ENCODE measurements at places on chromosomes 5 and 9. TPM values are rescaled to one million over a fixed set of nuclear protein-coding genes. Genes with fewer than 3 reads are reported as not detected.

Gene C9orf43
- 1.2 TPM for total RNA-seq

GRCh38 chr9:97311798-97312500 is 4.5 kb downstream of the CCDC180 start:
- no peak for DNase-seq

DNA sequence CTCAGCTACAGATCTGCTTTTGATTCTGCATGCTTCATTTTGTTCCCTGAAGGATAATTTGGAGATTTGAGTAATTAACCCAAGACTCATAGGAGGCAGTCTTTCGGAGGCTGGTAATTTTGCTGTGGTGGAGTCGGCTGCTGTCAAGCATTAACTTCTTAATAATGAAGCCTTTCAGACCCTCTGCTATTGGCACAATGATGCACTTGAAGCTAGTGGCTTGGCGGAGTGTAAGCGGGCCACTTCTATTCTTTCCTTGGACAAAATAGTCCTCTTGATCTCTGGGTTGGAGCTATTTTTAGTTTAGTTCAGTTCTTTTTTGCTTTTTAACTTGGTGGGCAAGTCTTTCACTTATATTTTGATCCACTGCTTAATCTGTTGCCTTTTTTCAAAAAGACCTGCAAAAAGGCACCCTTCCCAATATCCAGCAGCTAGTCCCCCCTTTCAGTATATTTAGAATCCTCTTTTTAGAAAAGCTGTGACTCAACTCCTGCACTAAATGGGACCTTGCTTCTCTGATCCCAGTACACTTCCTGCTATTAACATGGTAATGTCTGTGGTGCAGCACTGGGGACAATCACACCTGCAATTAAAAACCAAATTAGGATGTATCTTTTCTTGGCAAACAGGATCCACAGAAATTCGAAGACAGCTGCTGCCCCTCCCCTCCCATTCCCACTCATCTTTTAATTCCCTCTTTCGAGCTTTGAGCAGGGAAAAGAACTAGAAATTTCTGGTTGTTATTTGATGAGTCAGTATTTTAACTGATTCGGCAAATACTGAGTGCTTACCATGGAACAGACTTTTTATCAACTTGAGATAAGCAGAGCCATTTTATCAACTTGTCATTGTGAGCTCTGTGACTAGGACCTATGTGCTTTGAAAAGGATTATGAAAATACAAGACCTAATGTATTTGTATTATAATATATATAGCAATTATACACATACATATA is 169.4 kb upstream of the ANKRD55 start:
- no peak for DNase-seq

DNA sequence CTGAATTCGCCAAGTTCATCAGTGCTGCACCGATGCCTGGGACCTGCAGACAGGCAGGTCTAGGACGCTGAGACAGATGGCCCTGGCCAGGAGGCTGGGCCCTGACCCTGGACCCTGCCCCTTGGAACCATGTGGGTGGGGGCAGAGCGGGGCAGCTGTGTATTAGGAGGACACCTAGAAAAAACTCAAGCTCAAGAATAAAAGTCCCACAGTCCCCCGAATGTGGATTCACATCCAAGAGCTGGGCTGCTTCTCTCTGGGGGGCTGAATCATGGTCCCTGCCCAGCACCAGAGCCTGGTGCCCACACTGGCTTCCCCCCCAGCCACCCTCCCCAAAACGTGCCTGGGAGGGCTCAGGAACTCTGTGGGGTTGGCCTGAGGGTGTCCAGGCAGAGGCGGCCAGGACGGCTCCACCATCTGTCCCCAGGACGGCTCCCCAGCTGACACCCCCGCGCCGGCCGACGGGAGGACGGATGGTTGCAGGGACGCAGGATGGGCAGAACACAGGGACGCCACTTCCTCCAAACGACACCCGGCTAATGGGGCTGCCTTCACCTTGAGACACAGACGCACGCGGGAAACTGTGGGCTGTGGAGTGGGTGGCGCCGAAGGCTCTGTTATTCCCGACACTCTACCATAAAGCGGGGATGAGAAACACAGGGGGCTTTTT is 34.9 kb downstream of the EXD3 start:
- DNase-seq = no peak

DNA sequence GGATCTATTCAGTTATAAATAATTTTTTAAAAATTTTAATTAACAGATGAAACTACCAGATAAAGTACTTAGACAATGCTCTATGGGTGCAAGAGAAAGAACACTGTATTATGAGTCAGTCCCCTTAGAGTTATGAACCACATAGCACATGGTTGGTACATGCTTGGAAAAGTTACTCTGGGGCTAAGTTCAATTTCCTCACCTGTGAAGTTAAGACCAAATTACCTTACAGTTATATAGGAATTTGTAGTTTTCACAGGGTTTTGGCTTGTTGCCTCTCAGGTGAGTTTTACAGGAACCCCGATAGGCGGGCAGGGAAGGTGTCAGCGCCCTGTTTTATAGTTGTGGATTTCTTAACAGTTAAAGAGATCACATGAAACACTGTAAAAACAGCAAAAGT is 1.2 kb downstream of the PANK3 start:
- no peak for DNase-seq

DNA sequence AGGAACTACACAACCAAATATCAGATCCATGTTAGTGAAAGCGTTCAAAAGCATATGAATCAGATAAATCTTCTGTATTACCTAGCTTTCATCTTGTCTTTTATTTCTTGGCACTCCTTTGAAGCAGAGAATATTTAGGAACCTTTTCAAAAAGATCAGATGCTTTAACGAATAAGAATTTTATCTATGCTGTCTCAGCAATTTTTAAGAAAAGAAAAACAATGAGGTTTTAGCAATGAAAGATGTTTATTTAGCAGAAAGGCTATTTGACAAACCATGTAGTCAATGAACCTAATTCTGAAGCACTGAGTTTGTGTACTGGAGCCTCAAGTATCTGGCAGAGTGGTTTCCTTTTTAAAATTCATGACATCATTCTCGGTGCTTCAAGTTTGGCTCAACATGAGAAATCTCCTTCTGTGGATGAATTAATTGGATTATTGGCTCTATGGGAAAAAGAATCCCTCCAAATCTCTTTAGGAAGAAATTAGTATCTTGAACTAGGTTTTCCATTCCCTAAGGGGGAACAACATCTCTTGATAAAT is 534.7 kb downstream of the CAAP1 start:
- peak; percentile 2 for DNase-seq

DNA sequence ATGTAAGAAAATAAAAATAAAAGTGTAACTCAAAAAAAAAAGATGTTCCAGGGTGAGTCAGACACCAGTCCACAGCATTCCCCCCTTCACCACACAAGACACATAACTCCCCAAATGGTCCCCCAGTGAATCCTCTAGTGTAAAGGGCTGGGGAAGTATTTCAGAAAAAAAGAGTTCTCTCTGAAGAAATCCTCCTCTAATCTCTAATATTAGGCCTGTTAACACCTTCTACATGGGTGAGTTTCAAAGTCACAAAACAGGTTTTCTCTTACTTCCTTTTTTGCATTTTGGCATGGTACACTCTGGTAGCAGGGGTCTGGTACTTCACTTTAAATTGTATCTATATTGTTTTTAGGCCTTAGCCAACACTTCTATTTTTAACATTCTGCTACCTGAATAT is 28.2 kb downstream of the RNF145 start:
- DNase-seq = no peak

DNA sequence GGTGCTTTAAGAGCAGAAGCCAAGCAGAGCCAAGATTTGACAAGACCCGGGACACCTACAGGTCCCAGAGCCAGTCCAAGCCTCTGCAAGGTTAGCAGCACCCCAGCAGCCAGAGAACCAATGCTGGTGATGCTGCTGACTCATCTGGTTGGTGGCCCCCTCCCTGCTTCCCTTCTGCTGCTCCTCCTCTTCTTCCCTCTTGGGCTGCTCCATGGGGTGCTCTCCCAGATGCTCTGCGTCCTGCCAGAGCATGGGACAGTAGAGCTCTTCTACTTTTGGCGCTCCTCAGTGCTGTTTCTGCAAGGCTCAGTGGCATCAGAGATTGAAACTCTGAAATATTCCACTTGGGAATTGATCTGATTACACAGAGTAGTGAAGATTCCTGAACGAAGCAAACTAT is 76.1 kb upstream of the SAP30L start:
- DNase-seq = no peak

GRCh38 chr9:12464910-12465512 is 228.2 kb upstream of the TYRP1 start:
- no peak for DNase-seq

DNA sequence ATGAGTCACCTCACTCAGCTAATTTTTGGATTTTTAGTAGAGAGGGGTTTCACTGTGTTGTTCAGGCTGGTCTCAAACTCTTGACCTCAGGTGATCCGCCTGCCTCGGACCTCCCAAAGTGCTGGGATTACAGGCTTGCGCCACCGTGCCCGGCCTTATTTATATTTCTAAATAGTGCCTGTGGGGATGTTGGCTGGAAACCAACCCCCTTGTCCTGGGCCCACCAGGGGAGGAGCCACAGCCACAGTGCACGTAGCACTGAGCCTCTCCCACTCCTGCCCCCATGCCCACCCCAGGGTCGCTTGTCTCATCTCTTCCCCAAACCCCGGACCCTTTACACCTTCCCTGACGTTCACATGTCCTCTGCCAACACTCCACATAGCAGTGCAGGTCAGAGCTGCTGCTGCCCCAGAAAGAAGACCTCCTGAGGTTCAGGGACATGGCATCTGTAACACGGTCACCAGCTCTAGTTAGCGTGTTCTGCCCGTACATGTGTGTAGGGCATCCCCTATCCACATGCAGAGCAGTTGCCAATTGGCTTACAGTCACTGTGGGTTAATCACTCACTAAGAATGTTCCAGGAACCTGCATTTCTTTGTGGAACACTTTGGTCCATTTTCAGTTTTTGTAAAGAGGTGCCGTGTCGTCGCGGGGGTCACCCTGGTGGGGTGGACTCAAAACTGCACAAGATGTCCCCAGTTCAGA is 10.2 kb upstream of the MRPS2 start:
- DNase-seq = no peak

Gene LCN12
- total RNA-seq = not detected

- no peak for DNase-seq
These were observed 85.0 kb downstream of the HMHB1 start for GRCh38 chr5:143896966-143897365.

DNA sequence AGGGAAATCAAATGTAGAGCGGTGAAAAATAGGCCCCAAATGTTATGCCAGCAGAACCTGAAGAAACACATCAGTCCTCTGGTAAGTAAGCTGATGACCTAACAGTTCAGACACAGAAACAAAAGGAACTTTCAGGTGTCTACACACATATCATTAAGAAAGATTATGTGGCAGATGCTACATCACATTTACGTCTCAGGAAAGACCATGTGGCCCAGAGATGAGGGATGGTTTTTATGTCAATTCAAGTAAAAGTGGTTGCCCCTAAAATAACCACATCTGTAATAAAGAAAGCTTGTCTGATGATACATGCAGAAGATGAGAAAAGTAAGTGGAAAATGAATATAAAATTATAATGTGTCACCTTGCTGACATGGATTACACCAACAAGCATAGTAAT is 31.4 kb downstream of the GNAQ start:
- DNase-seq = no peak

GRCh38 chr5:14914623-14915260 is 43.2 kb upstream of the ANKH start:
- DNase-seq = no peak

GRCh38 chr5:140145818-140146522 is 20.2 kb downstream of the IGIP start:
- peak; percentile 87 for DNase-seq

DNA sequence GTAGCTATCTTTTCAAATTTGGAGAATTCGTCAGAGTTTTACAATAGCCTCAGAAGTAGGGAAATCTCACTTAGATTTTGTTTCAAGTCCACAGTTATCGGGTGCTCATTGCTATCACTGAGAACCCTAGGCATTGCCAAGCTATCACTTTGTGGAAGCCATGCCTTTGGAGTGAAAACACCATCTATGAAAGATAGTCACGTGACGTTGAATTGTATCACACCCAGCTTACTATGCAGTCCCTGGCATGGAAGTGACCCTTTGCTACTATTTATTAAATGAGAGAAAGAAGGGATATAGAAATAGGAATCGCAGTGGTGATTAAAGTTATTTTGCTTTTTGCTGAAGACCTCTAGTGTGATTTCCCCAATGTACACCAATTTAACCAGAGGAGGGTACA is 97.2 kb downstream of the AOPEP start:
- DNase-seq = no peak

Gene PCDHGB6
- 9.8 TPM for total RNA-seq

Gene SURF6
- 18.8 TPM for total RNA-seq

Gene MORN5
- 0.82 TPM for total RNA-seq

- DNase-seq = no peak
These were observed 167.9 kb downstream of the ARHGEF28 start for GRCh38 chr5:73793911-73794310.

Gene AIF1L
- total RNA-seq = 16.3 TPM

- DNase-seq = no peak
These were observed 282.9 kb upstream of the ATP10B start for GRCh38 chr5:161134956-161135355.

GRCh38 chr5:125043781-125044391 is 297.4 kb upstream of the ZNF608 start:
- no peak for DNase-seq

DNA sequence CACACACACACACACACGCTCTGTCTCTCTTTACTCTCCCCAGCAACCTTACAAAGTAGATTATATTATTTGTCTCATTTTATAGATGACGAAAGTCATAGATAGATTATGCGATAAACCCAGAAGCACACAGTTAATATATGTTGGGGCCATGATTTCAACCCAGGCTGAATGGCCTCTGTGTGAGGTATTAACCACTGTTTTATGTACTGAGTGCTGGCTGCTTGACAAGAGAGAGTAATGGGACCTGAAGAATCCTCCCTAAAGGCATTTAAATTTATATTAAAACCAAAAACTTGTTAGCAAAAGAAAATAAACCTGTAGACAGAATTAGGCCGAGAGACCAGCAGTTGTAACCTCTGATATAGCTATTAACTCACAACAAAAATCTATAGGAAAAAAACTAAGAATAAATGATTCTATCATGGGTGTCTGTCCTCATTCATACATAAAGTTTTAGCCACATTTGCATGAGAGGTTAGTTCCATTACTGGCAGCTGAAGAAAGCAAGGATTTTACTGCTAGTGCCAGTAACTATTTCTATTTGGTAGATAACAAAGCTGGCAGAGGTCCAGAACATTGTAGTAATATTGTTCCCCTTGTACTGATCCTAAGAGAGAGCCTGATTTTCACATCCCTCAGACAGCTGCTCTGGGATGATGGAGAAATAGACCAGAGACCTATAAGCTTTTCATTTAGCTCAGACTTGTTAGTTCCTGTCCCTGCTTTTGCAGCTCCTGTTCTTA is 250.9 kb downstream of the ADGRV1 start:
- no peak for DNase-seq

DNA sequence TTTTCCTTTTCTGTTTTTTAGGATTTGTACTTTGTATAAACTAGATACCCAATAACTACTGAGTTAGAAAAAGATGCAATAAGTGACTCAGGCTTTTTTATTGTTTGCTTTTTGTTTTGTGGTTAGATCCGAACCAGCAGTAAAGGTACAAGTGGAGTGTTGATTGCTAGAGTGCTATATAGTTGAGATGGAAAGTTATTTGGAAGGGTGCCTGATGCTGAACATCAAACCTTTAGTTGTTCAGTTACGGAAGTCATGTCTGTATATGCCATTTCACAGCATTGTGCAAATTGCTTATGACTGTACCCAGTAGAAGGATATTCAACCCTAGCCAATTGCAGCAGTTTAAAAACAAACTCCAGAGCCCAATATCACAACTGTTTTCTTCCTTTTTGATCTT is 285.1 kb downstream of the MAT2B start:
- DNase-seq = no peak

Data from frontal cortex (tissue), 4 donors.